ENCODE measurements at places on chromosomes 16 and 17.
A peak's percentile ranks its signal among the peaks of the same experiment; 100 is the strongest.

DNA sequence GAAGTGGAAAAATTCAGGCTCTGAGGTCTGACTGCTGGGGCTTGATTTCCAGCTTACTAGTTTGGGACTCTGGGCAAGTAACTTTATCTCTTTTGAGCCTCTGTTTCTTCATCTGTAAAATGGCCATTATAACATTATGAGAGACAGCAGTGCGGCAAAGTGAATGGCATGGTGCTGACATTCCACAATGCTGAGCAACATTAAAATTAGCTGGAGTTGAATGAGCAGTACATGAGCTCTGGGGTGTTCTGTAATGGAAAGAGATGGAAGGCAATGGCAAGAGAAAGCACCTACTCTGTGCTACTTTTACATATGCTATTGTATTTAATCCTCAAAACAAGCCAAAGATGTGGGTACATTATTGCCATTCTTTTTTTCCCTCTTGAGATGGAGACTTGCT is 535.7 kb upstream of the CDH11 start:
- DNase-seq, result no peak

DNA sequence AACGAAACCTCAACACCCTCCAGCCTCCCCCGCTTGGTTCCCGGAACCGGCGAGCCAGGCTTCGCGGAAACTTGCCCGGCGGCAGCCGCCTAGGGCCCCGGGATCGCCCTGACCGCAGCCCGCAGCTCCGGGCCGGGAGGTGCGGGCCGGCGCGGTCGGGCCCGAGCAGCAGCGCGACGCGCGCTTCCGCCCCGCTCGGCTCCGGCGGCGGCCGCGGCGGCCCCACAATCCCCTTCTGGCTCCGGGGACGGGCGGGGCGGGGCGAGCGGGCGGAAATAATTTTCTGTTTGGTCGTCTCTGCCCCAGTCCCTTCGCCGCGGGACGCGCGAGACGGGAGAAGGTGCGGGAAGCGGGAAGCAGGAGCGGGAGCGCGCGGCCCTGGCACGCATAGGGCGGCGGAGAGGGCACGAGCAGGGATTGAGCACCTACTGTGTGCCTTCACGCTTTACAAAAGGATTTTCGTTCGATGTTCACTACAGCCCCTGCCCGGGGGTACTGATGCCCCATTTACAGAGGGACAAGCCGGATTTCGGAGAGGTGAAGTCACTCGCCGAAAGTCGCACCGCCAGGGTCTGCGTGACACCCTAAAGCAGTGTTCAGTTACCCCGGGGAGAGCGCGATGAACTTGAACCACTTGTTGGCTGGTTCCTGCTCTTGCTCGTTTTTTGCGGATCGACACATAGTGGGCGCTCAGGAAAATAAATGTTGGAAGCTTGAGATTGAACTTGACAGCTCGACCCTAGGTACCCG is 2.7 kb upstream of the MLLT6 start:
- DNase-seq, result peak; percentile 93

DNA sequence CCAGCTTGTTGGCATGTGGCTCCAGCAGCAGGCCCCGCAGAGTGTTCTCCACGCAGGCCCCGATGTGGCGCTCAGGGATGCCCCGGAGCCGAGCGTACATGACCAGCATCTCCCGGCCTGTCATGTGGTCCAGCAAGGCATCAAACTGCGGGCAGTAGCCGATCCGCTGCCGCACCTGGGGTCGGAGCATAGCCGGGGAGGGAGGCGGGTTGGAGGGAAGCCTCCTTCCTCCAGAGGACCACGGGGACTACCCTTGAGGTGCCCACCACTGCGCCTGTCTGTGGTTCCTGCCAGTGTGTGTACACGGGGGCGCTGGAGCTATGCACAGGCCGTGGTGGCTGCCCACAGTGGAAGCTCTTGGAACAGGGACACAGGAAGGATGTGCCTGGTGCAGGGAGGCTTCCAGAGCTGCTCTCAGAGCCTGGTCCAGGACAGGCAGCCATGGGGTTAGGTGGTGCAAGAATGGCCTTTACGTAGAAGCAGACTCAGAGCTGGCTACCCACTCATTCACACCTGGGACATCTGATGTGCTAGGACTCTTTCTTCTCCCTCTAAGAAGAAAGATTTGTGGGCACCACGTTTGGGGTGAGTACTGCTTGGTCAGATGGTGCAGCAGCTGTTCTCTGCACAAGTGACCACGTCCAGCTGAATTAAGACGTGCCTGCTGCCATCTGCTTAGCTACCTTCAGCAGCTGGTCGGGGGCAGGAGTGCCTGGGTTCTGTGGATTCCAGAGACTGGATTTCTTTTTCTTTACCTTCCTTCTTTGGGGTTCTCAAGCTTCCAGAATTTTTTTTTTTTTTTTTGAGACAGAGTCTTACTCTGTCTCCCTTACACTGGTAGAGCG is 11.3 kb upstream of the RNPS1 start:
- DNase-seq, result no peak

GRCh38 chr17:82754297-82755208 is 2.7 kb downstream of the TBCD start:
- no peak for DNase-seq

- DNase-seq, result no peak
Observed at GRCh38 chr17:44568945-44569858, 11.9 kb downstream of the FZD2 start.

GRCh38 chr16:2090777-2091546 is 43.2 kb downstream of the TSC2 start:
- DNase-seq, result peak; percentile 78

DNA sequence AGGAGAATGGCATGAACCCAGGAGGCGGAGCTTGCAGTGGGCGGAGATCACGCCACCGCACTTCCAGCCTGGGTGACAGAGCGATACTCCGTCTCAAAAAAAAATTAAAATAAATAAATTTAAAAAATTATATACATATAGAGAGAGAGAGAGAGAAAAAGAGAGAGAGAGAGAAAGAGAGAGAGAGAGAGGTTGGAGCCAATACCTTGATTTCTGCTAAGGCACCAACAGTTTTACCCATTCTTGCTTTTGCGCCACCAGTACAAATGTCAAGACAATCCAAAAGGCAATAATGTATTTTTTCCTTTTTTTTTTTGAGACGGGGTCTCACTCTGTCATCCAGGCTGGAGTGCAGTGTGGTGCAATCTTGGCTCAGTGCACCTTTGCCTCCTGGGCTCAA is 17.2 kb downstream of the BRIP1 start:
- DNase-seq, result no peak

- no peak for DNase-seq
Observed at GRCh38 chr17:35596072-35596471, 8.9 kb downstream of the AP2B1 start.

- DNase-seq, result peak; percentile 83
Observed at GRCh38 chr17:1485423-1486376, 6.8 kb downstream of the MYO1C start.

DNA sequence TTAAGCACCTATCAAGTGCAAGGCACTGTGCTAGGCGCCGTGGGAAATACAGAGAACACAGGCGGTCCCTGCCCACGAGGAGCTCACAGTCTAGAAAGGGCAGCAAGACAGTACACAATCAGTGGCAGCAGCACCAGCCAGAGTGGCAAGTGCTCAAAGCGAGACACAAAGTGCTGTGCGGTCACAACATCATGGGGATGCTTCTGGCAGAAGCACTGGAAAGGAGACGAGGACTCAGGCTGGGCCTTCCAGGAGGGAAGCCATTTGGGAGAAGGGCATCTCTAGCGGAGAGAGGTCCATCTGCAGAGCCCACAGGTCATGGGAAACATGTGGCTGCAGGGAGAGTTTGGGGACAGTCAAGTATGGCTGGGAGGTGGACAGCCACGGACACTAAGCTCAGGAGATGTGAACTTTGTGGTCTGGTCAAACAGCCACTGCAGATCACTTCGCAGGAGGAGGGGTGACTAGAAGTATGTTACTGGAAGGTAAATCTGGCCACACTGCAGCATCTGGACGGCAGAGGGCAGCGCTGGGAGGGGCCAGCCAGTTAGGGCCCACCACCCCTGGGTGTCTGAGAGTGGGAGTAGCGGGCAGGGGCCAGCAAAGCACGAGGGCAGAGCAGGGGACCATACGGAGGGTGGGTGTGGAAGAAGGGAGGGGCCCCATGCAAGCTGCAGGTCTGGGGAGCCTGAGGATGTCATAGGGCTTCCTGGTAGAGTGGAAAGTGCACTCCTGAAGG is 71.1 kb downstream of the N4BP1 start:
- DNase-seq, result no peak

DNA sequence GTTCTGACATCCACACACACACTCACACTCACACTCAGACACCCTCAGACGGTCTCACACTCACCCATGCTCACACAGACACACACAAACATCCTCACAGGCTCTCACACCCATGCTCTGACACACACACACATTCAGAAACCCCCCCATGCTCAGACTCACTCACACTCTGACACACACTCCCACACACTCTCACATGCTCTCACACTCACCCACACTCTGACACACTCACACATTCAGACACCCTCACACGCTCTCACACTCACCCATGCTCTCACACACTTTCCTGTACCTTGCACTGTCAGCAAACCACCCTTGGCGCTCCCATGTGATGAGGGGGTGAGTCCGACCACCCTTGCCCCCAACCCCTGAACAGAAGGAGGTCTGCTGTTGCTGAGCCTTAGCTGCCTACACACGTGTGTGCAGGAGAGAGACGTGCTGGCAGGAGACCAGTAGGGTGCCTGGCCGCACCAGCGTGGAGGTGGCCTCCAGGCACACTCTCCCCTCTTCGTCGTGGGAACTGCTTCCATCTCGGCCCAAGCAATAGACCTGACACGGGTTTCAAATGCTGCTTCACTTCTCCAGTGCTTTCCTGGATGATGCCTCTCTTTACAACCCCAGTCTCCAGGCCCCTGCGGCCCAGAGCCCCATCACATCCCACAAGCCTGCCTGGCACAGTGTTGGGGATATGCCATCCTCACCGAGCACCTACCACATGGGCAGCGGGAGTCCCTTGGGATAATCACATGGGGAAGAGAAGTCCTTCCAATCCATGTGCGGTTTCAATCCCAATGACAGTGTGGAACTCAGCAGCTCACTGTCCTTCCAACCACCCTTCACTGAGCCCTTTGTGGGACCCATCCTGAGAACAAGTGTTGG is 267.8 kb upstream of the FOXF1 start:
- DNase-seq, result no peak

DNA sequence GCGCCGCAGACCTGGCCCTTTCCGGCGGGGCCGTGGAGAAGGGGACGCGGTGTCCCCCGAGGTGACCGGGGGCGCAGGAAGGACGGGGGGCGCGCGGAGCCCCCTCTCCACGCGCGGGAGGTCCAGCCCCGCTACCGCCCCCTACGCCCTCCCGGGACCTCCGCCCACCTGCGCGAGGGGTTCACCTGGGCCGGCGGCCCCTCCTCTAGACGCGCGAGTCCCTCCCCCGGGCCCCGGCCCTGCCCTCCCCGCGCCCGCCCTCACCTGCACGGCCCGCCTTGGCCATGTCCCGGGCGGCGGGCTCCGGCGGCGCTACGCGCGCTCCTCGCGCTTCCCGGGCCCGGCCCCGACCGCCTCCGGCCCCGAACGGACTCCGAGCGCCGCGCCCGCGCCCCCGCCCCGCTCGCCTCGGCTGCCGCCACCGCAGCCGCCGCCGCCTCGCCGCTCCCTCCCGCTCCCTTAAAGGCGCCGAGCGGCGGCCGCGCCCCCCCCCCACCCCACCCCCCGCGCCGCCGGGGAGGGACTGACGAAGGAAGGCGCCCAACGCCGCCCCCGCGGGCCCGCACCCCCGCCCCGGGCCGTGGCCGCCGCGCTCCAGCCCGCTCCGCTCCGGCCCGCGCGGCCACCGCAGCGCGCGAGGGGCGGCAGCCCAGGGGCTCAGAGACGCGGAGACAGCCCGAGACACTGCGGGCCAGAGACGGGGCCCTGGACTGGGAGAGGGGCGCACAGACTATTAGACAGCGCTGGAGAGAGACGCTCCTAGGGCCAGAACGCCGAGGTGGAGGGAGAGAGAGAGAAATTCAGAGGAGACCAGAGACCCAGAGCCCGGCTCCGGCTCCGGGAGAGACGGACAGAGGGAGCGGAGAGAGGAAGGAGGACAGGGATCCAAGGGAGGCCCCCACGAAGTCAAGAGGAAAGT is at the start of gene PITPNM3:
PITPNM3 (minus strand) TSS at position 435 of the 919 bp plus-strand sequence; CDS start at position 286, 149 bp downstream.
- no peak for DNase-seq
